ENCODE measurements at places on chromosomes 1 and 21.
A peak's percentile ranks its signal among the peaks of the same experiment; 100 is the strongest.

- no peak for DNase-seq
These were observed 8.3 kb downstream of the KLHDC9 start for GRCh38 chr1:161106431-161106830.

GRCh38 chr1:197954718-197955418 lies 37.7 kb downstream of the LHX9 start:
- peak; percentile 64 for DNase-seq

DNA sequence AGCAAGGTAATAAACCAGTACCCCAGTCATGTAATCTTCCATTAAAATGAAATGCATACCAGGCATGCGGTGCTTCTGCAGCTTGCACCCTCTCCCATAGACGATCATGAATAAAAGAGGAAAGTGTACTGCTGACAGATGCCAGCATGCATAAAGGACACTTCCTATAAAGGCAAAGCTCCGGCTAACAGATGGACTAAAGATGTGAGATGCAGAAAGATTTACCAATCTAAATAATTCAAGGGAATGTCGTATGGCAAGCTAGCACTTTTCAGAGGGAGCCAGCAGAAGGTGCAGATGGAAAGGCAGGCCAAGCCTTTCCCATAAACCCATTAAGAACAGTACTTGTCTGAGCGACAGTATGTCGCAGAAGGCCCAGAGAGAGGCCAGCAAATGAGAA lies 542.0 kb downstream of the NUF2 start:
- DNase-seq: no peak

DNA sequence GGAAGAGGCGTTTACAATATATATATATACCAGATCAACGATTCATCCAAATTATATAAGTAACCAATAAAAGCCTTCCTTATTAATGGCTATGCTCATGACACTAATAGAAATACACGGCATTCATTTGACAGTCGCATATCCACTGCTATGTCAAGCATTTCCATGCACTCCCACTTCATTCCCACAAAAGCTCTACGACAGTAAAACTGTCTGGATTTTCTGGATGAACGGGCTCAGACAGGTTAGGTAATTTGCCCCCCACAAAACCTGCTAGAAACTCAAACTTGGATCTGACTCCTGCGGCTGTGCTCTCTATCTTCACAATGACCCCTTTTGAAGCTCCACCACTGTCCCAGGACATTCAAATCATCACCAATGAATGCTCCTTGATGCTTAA lies 11.4 kb downstream of the DNAJC11 start:
- no peak for DNase-seq

- DNase-seq: no peak
These were observed 212.3 kb upstream of the PLXNA2 start for GRCh38 chr1:208456487-208456886.

DNA sequence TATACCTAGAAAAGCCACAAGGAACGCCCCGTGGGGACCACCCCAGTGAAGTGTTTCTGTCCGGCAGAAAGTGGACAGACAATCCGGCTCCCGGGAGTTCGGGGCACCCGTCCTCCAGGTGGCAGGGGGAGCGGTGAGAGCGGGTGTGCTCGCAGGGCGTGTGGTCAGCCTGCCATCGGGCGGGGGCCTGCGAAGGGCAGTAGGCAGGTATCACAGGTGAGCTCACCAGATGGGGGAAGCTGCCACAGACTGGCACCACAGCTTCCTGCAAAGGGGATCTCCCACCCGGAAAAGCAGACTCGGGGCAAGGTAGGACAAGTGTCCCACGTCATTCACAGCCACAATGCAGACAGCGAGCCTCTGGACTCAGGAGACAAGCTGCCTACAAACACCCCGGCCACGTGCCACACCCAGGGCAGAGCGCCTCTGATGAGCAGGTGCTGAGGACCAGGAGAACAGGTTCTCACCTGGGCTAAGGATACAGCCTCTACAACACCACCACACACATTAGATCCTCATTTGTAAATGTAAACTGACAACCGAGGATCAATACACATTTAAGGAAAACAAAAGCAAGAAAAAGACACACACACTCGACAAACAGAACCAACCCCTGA lies 36.4 kb downstream of the VPS26C start:
- peak; percentile 91 for DNase-seq

GRCh38 chr1:180239145-180240096 lies 9.4 kb downstream of the LHX4 start:
- DNase-seq: no peak

- no peak for DNase-seq
These were observed 70.9 kb downstream of the NAV1 start for GRCh38 chr1:201609661-201610318.

- no peak for DNase-seq
These were observed 348.7 kb upstream of the PTBP2 start for GRCh38 chr1:96372881-96373280.

DNA sequence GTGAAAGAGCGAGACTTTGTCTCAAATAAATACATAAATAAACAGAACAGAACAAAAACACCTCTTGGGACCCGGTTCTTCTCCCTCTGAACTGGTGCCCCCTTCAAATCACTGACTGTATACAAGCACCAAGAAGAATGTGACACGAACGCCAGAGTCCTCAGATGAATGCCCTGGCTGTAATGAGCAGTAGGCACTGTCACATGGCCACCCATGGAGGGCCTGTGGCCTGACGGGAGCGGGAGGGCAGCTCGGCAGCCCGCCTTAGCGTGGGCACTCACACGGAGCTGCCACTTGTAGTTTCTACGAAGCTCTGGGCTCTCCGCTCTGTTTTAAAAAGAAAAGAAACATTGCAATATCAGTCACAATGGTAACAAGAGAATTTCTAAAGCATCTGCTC lies 146.0 kb downstream of the PEX14 start:
- DNase-seq: no peak
